ENCODE measurements at places on chromosomes 11 and 22. TPM values are rescaled to one million over a fixed set of nuclear protein-coding genes. Genes with fewer than 3 reads are reported as not detected.

The SLC5A1 gene
- total RNA-seq = 0.58 TPM

The OR51B5 gene
- 0.31 TPM for total RNA-seq

The MYO18B gene
- total RNA-seq = 80.6 TPM

The RIMBP3C gene
- 0.40 TPM for total RNA-seq

The DBX1 gene
- 1.3 TPM for total RNA-seq

The KCNJ5 gene
- 1.1 TPM for total RNA-seq

The BIK gene
- 0.18 TPM for total RNA-seq

- H3K4me3 ChIP-seq = no peak overlapping the region
- peaks cover 46% of the 10 kb centered on the region for H3K36me3 ChIP-seq
- H3K4me1 ChIP-seq = peaks cover 29% of the 10 kb centered on the region
- peak overlapping the region; percentile 85 for H3K27ac ChIP-seq
- no peaks in the 10 kb centered on the region for H3K27me3 ChIP-seq
- peak; percentile 88 for DNase-seq
Measured at GRCh38 chr22:19912271-19912999, 29.1 kb upstream of the COMT start.

DNA sequence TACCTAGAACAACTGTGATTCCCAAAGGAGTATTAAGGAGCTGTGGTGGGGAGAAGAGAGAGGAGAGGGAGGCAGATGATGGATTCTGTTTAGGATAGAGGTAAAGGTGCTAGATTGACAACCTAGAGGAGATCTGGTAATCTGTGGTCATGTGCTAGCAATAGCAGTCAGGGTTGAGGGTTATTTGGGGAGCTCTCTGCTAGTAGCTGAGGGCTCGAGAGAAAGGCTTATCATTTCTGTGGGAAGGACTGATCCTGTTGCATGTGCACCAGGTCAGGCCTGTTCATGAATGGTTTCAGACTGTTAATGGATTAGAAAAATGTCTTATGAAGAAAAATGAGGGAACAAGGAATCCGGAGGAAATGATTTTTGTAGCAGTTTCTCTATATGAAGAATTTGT, 63.2 kb downstream of the MTMR3 start:
- no peak overlapping the region for H3K4me3 ChIP-seq
- H3K36me3 ChIP-seq = no peaks in the 10 kb centered on the region
- no peaks in the 10 kb centered on the region for H3K27me3 ChIP-seq
- DNase-seq = no peak
- no peaks in the 10 kb centered on the region for H3K4me1 ChIP-seq

- DNase-seq = peak; percentile 71
- H3K27ac ChIP-seq = no peak overlapping the region
- no peaks in the 10 kb centered on the region for H3K27me3 ChIP-seq
- H3K4me3 ChIP-seq = no peak overlapping the region
Measured at GRCh38 chr11:118939953-118940598, 14.3 kb upstream of the BCL9L start.

GRCh38 chr22:40432625-40433024, 62.2 kb downstream of the SGSM3 start:
- no peaks in the 10 kb centered on the region for H3K27me3 ChIP-seq
- peaks cover 44% of the 10 kb centered on the region for H3K36me3 ChIP-seq
- H3K27ac ChIP-seq = no peak overlapping the region

DNA sequence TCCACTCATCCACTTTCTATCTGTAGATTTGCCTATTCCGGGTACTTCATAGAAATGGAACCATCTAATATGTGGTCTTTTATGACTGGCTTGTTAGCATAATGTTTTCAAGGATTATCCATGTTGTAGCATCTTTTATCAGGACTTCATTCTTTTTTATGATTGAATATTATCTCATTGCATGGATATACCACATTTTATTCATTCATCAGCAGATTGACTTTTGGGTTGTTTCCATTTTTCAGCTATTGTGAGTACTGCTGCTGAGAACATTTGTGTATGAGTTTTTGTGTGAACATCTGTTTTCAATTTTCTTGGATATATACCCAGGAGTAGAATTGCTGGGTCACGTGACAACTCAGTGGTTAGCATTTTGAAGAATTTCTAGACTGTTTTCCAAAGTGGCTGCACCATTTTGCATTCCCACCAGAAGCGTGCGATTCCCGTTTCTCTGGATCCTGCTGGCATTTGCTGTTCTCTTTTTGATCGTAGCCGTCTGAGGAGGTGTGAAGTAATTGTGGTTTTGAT, 8.9 kb downstream of the DERL3 start:
- peak; percentile 94 for DNase-seq
- H3K27me3 ChIP-seq = no peaks in the 10 kb centered on the region
- H3K27ac ChIP-seq = no peak overlapping the region

DNA sequence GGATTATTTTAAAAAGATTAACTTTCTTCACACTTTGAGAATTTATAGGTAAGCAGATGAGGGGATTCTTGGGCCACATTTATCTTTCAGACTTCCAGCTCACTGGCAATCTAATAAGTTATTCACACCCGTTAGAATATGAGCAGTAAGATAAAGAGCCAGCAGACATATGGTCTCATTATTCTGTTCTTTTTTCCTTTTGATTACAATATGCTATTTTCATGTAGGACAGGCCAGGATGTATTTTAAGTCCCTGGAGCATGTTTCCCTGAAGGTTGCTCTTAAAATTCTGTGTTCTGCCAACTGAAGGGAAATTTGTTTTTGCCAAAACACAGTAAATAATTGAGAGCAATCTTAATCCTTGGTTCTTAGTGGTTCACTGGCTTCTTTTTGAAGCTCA, 22.2 kb downstream of the PDHX start:
- H3K4me3 ChIP-seq = no peak overlapping the region
- no peaks in the 10 kb centered on the region for H3K4me1 ChIP-seq
- DNase-seq = no peak
- no peak overlapping the region for H3K27ac ChIP-seq
- H3K36me3 ChIP-seq = peaks cover 7% of the 10 kb centered on the region

DNA sequence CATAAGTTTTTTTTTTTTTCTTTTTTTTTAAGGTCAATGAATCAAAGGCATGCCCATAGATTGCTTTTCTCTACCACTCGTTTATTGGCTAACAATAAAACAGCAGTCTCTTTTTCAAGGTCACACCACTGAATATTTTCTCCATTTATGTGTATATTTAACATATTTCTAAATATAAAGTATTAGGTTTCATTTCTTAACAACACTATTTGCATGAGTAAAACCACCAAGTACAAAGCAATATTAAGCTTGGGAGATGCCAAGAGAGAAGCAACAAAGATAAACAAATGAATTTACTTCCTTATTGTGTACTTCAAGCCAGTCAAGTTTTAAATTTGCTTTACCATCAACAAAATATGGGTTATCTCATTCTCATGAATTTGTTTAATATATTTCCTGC, 708.9 kb upstream of the CCDC179 start:
- H3K27ac ChIP-seq = no peak overlapping the region
- H3K4me3 ChIP-seq = no peak overlapping the region
- no peaks in the 10 kb centered on the region for H3K4me1 ChIP-seq
- no peak for DNase-seq
- H3K27me3 ChIP-seq = no peaks in the 10 kb centered on the region

- H3K4me3 ChIP-seq = peak overlapping the region; percentile 58
- peaks cover 9% of the 10 kb centered on the region for H3K4me1 ChIP-seq
- peak; percentile 33 for DNase-seq
- H3K36me3 ChIP-seq = no peaks in the 10 kb centered on the region
- H3K27ac ChIP-seq = peak overlapping the region; percentile 47
Measured at GRCh38 chr22:24952837-24953383, 394 bp downstream of the KIAA1671 start.

DNA sequence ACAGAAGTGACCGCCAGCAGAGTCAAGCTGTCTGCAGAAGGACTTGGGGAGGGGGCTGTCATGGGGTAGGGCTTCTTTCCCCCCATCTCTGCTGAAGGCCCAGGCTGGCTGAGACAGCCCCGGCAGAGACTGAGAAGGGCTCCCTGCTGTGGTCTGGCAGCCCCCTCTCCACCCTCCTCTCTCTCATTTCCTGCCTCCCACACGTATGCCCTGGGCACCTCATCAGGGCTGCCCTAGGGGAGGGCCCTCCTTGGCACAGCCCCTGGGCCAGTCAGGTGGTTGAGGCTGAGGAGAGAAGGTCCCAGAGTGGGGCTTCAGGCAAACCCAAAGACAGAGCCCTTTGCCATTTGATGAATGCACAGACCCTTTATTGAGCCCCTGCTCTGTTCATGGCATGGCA, 3.6 kb downstream of the RASD2 start:
- H3K27me3 ChIP-seq = peaks cover 59% of the 10 kb centered on the region
- peak overlapping the region; percentile 75 for H3K27ac ChIP-seq
- no peak overlapping the region for H3K4me3 ChIP-seq
- no peak for DNase-seq
- peaks cover 65% of the 10 kb centered on the region for H3K4me1 ChIP-seq

- H3K36me3 ChIP-seq = peaks cover 7% of the 10 kb centered on the region
- no peak overlapping the region for H3K4me3 ChIP-seq
- no peaks in the 10 kb centered on the region for H3K27me3 ChIP-seq
- peak overlapping the region; percentile 88 for H3K27ac ChIP-seq
- no peak for DNase-seq
Measured at GRCh38 chr11:76655501-76656049, 15.0 kb downstream of the LRRC32 start.

GRCh38 chr11:78831571-78831970, 256.9 kb upstream of the NARS2 start:
- no peak for DNase-seq
- H3K27ac ChIP-seq = no peak overlapping the region
- H3K27me3 ChIP-seq = no peaks in the 10 kb centered on the region
- H3K4me3 ChIP-seq = no peak overlapping the region
- H3K36me3 ChIP-seq = no peaks in the 10 kb centered on the region

DNA sequence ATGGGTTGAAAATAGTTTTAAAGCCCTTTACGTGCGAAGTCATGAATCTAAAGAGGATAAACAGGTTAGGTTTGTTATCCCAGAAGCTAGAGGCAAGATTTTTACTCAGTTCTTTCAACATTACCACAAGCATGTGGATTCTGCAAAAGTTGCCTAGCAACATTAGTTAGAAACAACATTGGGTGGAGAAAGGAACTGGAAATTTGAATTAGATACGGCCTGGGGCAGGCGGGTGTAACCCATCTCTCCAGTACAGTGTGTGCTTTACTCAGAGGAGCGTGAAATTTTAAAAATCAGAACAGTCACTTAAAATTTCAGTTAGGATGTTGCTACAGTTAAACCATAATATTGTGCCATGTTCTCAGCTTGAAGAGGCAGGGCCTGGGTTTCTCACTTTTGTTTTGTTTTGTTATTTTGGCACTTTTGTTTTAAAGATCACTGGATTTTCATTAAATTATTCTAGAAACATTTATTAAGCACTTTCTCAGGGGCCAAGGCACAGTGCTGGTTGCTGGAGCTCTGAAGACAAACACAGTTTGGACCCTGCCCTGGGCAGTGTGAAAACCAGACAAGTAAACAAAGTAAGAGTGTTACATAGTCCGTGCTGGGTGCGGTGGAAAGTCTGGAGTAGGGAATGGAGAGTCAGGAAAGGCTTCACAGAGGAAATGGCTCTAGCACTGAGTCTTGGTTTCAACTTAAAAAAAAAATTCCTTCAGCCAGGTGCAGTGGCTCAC, 4.4 kb upstream of the WEE1 start:
- peaks cover 31% of the 10 kb centered on the region for H3K4me1 ChIP-seq
- peak; percentile 96 for DNase-seq
- H3K27me3 ChIP-seq = no peaks in the 10 kb centered on the region
- peak overlapping the region; percentile 96 for H3K27ac ChIP-seq

- peak; percentile 81 for DNase-seq
- no peaks in the 10 kb centered on the region for H3K27me3 ChIP-seq
- no peak overlapping the region for H3K4me3 ChIP-seq
- H3K27ac ChIP-seq = no peak overlapping the region
Measured at GRCh38 chr11:19370100-19370861, 129.5 kb upstream of the E2F8 start.

GRCh38 chr11:133506023-133506422, 26.3 kb downstream of the OPCML start:
- H3K4me3 ChIP-seq = no peak overlapping the region
- H3K27me3 ChIP-seq = peaks cover 8% of the 10 kb centered on the region
- no peak for DNase-seq
- peaks cover 5% of the 10 kb centered on the region for H3K4me1 ChIP-seq
- no peak overlapping the region for H3K27ac ChIP-seq

DNA sequence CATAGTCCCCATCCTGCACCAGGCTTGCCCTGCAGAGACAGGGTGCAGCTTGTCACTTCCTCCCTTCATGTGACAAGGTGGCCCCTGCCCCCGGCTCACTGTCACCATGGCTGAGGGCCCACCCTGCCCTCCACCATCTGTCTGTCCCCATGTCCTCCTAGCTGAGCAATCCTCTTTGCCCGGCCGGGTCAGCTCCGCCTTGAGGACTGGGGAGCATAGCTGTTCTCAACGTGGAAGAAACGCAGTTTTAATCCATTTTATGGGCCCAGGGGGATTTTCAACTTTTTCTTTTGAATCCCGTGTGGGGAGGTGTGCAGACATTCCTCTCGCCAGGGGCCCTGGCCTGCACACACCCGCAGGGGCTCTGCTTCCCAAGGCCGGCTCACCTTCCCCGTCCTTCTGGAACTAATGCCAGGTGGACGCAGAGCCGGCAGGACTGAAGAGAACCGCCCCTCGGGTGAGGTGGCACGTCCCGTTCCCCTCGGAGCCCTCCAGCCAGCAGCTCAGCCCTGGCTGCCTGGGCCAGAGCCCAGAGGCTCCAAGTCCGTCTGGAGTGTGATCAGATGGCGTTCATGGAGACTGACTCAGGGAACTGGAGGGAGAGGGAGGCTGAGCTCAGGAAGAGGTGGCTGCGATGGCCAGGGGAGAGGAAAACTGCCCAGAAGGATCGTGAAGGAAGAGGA, 1108.7 kb downstream of the BRD1 start:
- DNase-seq = peak; percentile 66
- H3K27ac ChIP-seq = no peak overlapping the region
- peaks cover 2% of the 10 kb centered on the region for H3K27me3 ChIP-seq
- no peak overlapping the region for H3K4me3 ChIP-seq
- H3K4me1 ChIP-seq = peaks cover 5% of the 10 kb centered on the region

DNA sequence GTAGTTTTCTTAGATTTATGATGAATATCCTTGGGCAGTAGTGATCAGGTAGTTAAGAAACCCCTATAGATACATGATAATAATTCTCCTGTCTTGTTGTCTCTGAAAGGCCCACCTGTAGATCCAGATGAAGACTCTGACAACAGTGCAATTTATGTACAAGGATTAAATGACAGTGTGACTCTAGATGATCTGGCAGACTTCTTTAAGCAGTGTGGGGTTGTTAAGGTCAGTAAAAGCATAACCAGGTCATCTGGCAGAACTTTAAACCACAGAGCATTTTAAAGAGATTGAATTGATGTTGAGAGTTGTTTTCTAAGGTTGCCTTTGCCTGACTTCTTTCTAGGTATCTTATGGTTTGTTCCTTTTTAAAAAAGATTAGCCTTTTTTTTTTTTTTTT, 14.1 kb upstream of the GAS2L1 start:
- H3K4me3 ChIP-seq = no peak overlapping the region
- peaks cover 80% of the 10 kb centered on the region for H3K36me3 ChIP-seq
- no peaks in the 10 kb centered on the region for H3K27me3 ChIP-seq
- DNase-seq = no peak

Data from muscle of leg (tissue), 16 donors.